ENCODE measurements at places on chromosomes 1 and 21. TPM values are rescaled to one million over a fixed set of nuclear protein-coding genes. Genes with fewer than 3 reads are reported as not detected.

The NR1I3 gene
- 0.14 TPM for polyA plus RNA-seq

The ISG15 gene
- 285 TPM for polyA plus RNA-seq

The CYP4A11 gene
- 0.05 TPM for polyA plus RNA-seq

The KCNN3 gene
- 0.64 TPM for polyA plus RNA-seq

The PTCH2 gene
- 0.91 TPM for polyA plus RNA-seq

The DUSP10 gene
- 11.3 TPM for polyA plus RNA-seq

The APCS gene
- polyA plus RNA-seq, result 0.16 TPM

The CFAP126 gene
- 1.0 TPM for polyA plus RNA-seq

The MAEL gene
- 0.57 TPM for polyA plus RNA-seq

The HSPA13 gene
- 9.4 TPM for polyA plus RNA-seq

The YY1AP1 gene
- 46.0 TPM for polyA plus RNA-seq
